Urothelium cell line (cell line): ENCODE measurements at places on chromosomes 2 and 18.

- no peak for DNase-seq
Observed at GRCh38 chr18:48894799-48895346, 55.9 kb downstream of the SMAD7 start.

DNA sequence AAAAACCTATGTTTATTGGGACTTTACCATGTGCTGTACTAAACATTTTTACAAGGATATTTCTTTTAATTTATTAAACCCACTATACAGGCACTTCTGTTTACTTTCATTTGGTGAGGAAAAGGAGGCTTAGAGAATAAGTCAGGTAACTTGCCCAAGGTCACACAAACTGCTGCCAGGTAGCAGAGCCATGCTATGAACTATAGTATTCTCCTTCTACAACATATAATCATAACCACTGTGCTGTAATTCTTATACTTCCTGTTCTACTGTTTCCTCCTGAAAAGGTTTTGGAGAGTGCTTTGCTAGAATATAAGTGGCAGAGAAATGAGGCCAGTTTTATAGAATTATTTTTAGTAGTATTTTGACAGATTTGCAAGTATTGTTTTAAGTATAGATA, 29.5 kb downstream of the SLC39A10 start:
- no peak for DNase-seq

DNA sequence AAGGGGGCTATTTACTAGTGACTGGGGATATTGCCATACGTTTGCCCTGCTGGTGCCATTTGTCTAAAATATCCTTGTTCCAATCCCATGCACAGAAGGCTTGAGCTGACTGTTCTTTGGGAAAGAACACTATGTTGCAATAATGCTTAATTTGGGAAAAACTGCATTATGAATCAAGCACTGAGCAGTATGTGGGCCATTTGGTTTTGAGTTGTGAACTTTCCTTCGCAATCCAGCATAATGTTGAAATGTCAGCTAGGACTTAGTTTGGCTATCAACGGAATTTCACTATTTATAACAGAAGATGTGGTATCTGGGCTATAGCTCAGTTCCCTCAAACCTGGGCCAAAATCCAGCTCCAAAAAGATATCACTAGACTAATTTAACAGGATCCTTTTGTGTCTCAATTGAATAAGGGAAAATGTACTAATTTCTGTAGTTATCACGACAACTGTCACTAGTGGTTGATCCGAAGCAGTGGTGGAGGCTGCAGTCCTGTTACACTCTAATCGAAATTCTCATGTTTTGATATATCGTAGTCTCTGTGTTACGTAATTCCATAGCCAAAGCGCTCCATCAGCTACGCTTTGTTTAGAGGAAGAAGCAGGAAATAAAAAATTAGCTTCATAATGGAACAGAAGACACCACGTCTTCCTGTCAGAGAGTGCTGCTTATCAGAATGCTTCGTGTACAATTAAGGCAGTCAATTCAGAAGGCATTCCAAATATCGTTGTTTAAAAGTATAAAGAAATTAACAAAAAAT, 686.8 kb upstream of the SALL3 start:
- no peak for DNase-seq

GRCh38 chr2:27916293-27916995, 25.9 kb downstream of the BABAM2 start:
- no peak for DNase-seq
